ENCODE measurements at places on chromosomes 2 and 18.

DNA sequence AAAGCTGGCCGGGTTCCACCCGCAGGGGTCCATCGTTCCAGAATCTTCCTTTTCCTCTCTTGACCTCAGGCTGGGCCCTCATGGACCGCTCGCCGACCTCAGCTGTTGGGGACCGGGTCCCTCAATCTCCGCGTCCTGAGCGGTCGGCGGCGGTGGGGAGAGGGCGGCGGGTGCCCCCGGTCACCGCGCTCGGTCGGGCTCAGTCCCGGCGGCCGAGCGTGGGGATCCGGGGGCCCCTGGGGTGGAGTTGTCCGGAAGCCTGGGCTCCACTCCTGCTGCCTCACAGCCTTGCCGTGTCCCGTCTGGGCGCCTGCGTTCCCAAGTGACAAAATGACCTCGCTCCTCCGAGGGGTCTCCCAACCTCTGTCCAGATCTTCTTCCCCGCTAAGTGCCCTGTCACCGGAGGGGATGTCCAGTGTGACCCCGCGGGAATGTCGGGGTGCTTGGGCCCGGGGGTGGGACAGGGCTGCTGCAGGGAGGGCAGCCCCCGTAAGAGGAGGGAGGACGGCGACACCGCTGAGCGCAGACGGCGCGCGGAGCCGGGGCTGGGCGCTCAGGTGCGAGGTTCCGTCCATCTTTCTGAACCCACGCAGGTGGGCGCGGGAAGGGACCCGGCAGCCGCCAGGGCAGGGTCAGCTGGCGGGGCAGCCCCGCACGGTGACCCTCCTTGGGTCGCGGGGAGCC lies 16.0 kb upstream of the E2F6 start:
- DNase-seq: no peak

- DNase-seq: no peak
Measured at GRCh38 chr2:178767094-178768060, 39.8 kb downstream of the TTN start.

GRCh38 chr18:32381761-32382160 lies 88.9 kb downstream of the GAREM1 start:
- DNase-seq: no peak

DNA sequence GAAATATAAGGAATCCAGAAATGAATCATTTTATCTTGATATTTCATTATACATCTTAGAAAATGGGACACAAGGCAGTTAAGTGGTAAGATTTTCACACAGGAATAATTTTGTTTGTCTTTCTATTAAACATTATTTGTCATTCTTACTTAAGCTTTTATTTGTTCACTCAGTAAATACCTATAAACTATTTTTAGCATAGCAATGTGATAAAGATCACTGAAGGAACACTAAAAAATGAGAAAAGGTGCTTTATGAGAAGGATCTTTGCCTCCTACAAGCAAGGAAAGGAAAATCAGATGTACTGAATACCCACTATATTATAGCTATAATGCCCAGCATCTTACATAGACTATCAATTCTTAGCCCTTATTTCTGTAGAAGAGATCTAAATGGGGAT lies 176.2 kb upstream of the NYAP2 start:
- no peak for DNase-seq
